ENCODE measurements at places on chromosomes 2 and 18.

DNA sequence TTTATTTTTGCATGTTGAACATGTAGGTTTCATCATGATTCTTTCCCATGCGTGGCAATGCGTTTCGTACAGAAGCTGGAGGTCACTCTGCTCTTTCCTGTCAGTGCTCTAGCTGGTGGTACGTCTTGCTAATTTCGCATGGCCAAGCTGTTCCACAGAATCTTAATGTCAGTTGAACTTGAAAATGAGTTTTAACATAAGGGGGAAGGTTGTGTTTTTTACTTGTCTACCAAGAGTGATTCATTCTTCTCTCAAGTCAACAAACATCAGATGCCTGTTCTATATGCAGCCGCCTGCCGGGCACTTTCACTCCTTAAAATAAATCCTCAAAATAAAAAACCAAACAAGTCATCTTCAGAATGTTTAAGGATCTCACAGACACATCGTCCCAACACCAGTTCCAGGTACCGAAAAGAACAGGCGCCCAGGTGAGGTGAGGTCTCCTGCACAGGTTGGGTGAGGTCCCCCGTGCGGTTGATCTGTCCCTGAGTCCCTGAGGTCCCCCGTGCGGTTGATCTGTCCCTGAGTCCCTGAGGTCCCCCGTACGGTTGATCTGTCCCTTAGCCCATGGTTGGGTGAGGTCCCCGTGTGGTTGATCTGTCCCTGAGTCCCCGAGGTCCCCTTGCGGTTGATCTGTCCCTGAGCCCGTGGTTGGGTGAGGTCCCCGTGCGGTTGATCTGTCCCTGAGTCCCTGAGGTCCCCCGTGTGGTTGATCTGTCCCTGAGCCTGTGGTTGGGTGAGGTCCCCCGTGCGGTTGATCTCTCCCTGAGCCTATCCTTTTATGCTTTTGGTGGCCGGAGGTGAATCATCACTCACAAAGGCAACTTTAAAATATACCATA is 57.0 kb upstream of the KCNG2 start:
- DNase-seq: no peak

- DNase-seq: no peak
Observed at GRCh38 chr2:216133397-216133796, 24.2 kb downstream of the XRCC5 start.

- DNase-seq: no peak
Observed at GRCh38 chr18:23970161-23971096, 44.1 kb upstream of the TTC39C start.

GRCh38 chr2:220835583-220835982 is 736.5 kb downstream of the EPHA4 start:
- DNase-seq: no peak

GRCh38 chr2:235170536-235171521 is 219.0 kb downstream of the SH3BP4 start:
- no peak for DNase-seq

- peak; percentile 95 for DNase-seq
Observed at GRCh38 chr2:227717687-227718567, at the start of gene SLC19A3. SLC19A3 (minus strand) TSS chr2:227718028; CDS start chr2:227702318, 15,710 bp downstream.

DNA sequence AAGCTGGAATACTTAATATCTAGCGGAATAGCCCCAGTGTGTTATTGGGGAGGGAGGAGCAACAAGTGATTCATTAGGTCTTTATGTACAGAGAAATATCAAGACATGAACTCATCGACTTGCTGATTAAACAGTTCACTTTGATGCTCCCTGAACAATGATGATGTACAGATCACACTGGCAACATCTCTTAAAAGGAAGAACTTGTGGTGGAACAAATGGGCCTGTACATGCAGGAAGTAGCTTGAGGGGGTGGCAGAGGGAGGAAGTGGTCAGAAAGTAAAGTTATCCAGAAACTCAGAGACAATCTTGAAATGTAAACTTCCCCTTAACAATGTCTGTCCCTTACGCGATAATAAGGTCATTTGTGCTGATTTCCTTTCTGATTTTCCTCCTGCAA is 90.5 kb downstream of the NXPH2 start:
- DNase-seq: no peak
